ENCODE measurements at places on chromosomes 2 and 18.

GRCh38 chr2:86785456-86785855 lies 5.3 kb downstream of the CD8A start:
- no peak for DNase-seq

DNA sequence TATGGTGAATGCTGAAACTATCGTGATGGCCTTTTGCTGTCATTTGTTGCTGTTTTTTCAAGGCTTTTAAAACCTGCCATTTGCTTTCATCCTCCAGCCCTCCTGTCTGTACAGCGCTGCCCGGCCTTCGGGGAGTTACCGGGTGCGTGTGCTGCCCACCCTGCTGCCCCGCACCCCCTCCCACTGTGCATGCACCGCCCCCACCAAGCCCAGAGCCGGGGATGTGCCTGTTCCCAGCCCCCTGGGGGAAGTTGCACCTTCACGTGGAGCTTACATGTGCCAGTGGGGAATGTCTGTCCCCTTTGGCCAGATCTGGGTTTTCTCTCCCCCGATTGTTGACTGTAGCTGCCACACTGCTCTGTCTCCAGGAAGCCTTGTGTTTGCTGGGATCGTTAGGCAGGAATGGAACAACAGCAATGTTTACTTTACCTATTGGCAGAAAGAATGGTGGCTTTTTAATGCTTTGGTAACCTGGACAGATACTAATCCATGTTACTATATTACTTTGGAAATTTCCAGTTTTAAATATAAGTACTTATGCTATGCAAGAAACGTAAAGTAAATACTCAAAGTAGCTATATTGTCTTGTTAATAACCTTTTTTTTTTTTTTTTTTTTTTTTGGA lies 64.8 kb upstream of the RBM44 start:
- no peak for DNase-seq

- no peak for DNase-seq
Measured at GRCh38 chr18:36109737-36110136, 19.4 kb downstream of the SLC39A6 start.

DNA sequence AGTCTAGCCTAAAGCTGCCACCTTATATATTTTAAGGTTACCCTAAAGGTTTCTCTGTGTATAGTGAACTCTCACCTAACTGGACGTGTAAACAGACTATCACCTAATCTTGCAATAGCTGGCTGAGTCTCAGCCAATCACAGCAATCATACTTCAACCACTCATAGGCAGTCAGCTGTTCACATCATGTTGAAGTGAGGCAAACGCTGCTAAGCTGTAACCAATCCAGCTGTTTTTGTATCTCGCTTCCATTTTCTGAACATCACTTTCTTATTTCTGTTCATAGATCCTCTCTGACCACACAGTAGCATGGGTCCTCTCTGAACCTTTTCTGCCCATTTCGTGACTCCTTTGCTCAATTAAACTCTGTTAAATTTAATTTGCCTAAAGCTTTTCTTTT lies 468.2 kb upstream of the POU3F3 start:
- DNase-seq, result no peak

- DNase-seq, result no peak
Measured at GRCh38 chr2:207244971-207245925, 79.5 kb upstream of the KLF7 start.

Measured in WERI-Rb-1 (cell line).